Fibroblast of skin of right quadriceps (primary cell): ENCODE measurements at places on chromosomes 5 and 9.

DNA sequence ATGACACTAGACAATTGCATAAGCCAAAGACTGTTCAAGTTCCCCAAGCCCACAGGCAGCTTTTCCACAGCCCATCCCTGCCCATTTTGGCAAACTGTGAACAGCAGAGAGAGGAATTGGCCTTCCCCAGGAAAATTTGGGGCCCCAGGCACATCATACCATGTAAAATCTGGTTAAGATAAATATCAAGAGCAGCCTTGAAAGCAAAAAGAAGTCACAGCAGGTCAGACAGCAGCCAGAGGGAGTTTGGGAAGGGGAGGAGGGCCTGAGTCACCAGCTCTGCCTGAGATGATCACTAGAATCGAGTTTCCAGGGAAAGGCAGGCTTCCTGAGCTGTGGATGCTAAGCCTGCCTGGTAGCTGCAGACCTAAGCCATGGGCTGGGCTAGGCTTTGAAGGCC is 179.2 kb downstream of the RFK start:
- peak; percentile 84 for DNase-seq

- DNase-seq, result peak; percentile 97
These were observed 209.2 kb upstream of the PAPPA start for GRCh38 chr9:115944166-115944948.

- peak; percentile 94 for DNase-seq
These were observed 58.2 kb upstream of the GGTA1 start for GRCh38 chr9:121557581-121558447.

GRCh38 chr9:124549016-124549415 is 41.8 kb upstream of the NR5A1 start:
- DNase-seq, result peak; percentile 2

DNA sequence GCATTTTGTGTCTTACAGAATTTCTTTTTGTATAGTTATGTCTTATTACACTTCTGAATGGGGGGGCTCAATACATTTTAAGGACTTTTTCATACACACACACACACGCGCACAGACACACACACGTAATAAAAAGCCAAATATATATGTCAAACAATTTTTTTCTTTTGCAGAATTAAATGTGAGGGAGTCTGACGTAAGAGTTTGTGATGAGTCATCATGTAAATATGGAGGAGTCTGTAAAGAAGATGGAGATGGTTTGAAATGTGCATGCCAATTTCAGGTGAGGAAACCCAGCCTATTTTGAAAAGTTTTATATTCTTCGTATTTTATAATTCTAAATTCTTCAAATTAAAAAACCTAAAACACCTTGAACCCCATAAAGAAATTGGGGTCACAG is 25.6 kb downstream of the TMEFF1 start:
- peak; percentile 52 for DNase-seq

- DNase-seq, result no peak
These were observed 135.3 kb downstream of the YIPF5 start for GRCh38 chr5:144035046-144035740.

- peak; percentile 75 for DNase-seq
These were observed 790.1 kb downstream of the TLE1 start for GRCh38 chr9:80899208-80899607.

- no peak for DNase-seq
These were observed 116.3 kb downstream of the PRKACG start for GRCh38 chr9:68897577-68898145.

- peak; percentile 63 for DNase-seq
These were observed 46.3 kb downstream of the ACO1 start for GRCh38 chr9:32430720-32431119.

DNA sequence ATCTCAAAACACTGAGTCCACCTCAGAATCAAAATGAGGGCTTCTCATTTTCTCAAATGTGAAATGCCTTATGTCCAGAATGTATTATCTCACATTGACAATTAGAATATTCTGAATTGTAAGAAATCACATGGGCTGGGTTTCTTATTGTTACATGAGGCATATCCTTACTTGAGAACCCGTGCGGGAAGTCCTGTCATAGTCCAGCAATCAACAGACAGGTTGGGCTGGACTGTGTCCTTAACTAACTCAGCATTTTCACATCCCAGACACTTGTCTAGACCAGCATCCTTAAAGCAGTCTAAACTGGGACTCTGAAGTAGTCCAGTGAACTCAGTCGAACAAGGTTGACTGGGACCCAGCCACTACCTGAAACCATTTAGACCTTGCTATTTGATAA is 267.6 kb downstream of the CETN3 start:
- no peak for DNase-seq

DNA sequence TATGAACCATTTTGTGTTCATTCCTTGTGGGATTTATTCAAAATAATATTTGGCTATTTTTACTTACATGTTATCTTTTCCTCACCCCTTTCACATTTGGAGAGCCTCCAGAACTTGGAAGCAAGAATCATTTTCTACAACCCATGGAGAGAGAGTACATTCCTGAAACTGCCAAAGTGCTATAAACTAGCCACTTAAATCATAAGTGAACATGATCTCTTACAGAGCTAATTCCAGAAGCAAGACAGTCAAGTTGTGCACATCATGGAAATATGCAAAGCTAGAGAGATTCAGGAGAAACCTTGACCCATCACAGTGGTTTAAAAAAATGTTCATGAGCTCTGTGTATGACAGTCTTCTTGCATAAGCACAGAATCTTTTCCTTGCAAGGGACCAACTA is 883.6 kb upstream of the C9orf72 start:
- peak; percentile 23 for DNase-seq

GRCh38 chr5:131386779-131387178 is 122.9 kb downstream of the CDC42SE2 start:
- no peak for DNase-seq

DNA sequence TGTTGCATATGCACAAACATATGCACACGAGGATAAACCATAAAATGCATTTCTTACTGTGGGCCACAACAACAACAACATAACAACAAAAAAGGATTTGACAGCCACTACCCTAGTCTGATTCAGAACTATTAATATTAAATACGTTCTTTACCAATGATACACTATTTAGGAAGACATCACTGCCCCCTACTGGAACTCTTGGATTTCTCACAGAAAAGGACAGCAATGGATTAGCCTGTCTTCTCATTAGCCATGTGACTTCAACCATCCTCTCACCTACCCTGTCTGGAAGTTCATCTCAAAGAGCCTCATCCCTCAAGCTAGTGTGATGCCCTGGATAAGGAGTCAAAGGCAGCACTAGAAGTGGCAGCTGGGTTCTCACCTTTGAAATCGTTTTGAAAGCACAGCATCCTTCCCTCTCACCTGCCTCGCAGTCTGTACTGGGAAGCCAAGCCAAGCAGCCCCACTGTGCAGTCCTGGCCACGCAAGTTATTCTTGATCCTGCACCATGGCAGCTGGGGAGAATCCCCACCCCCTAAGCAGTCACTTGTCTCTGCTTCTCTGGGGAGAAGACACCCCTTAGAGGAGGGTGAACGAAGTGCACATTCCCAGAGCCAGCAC is 64.6 kb downstream of the SH3TC2 start:
- peak; percentile 68 for DNase-seq

DNA sequence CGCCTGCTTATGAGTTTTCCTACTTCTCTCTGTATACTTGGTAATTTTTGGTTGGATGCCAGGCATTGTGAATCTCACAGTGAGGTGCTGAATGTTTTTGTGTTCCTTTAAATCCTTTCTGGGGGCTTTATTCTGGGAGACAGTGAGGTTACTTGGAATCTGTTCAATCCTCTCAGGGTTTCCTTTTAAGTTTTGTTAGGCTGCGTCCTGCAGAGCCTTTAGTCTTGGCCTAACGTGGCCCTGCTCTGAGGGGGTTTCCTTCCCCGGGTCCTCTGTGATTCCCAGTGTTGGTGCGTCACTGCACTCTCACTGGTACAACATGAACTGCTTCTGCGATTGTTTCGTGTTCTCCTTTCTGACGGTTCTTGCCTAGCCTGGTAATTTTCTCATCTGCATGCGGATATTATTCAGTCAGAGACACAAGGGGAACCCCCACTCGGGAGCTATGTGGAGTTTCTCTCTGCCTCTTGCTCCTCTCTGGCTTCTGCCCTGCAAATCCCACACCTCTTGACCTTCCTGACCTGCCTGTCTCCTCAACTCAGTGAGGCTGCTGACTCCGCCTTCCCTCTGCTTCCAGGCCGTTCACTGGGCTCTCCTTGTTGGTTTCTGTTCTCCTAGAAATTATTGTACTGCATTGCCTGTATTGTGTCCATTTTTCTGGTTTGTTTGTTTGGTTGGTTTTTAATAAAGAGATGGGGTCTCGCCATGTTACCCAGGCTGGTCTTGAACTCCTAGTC is 128.1 kb downstream of the DAB2IP start:
- DNase-seq, result no peak

DNA sequence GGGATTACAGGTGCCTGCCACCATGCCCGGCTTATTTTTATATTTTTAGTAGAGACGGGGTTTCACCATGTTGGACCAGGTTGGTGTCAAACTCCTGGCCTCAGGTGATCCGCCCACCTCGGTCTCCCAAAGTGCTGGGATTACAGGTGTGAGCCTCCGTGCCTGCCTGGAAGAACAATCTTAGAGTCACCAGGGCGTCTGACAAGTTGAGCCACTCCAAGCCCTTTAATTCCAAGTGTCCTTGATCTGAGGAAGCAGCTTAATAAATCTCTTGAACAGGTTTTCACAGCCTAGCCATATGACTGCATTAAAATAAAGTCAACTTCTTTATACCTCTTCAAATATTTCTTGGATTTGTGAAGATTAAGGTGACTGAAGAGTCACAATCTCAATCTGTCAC is 31.5 kb downstream of the SLC44A1 start:
- DNase-seq, result no peak

- peak; percentile 73 for DNase-seq
These were observed 306.8 kb downstream of the SPOCK1 start for GRCh38 chr5:137192293-137192743.

- peak; percentile 22 for DNase-seq
These were observed 12.1 kb downstream of the C9orf40 start for GRCh38 chr9:74940600-74940999.

DNA sequence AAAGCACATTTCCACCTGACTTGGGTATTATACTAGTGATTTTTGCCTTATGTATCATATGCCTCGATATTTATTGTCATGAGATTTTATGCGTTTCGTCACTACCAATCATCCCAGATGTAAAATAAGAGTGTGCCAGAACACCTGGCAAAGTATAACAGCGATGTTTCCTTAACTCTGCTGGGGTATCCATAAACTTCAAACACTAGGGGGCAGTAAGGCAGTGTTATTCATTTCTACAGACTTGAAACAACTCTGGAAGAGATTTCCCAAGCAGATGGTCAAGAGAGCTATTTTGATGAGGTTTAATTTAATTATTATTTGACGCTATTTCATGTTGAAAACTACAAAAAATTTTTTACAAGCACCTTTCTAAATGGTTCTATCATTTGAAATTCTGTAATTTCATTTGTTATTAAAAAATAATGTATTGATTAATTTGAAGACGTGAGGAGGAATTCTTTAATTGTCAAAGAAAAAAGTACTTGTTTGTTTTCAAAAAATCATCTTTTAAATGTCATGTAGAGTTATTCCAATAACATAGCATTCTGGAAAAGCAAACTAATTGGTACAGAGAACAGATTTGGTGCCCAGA is 388.5 kb upstream of the CTNND2 start:
- no peak for DNase-seq

DNA sequence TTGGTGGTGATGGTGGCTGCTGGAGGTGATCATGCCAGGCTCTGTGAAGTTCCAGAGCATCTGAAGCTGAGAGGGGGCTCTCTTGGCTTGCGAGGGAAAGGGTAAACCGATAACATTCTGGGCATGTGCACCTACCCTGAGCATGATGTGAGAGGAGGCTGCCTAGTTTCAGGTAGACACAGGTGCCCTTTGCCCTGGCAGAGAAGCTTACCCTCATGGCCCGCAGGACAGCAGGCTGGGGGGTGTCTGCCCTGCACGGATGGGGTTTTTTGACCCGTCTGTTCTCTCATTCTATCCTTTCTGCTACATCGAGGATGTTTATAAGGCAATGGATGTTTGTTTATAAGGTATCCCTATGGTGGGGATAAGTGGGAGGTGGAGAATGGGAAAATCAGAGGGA is 132.9 kb downstream of the WDR41 start:
- no peak for DNase-seq

DNA sequence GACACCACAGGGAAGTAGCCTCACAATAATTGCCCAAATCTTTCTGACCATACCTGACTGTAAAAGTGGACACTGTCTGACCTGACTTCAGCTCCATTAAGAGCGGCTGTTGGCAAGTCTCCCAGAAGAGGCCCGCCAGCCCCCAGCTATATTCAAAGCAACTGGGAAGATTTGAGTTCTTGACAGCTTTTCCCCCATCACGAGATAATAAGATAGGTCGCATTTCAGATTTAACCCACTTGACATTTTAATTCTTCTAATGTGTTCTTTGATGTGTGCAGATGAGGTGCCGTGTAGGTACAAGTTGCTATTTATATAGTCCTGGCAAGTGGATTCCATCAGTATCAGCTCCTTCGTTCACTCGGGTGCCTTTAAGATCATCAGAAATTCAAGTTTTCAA is 345.7 kb downstream of the DRD1 start:
- DNase-seq, result no peak

DNA sequence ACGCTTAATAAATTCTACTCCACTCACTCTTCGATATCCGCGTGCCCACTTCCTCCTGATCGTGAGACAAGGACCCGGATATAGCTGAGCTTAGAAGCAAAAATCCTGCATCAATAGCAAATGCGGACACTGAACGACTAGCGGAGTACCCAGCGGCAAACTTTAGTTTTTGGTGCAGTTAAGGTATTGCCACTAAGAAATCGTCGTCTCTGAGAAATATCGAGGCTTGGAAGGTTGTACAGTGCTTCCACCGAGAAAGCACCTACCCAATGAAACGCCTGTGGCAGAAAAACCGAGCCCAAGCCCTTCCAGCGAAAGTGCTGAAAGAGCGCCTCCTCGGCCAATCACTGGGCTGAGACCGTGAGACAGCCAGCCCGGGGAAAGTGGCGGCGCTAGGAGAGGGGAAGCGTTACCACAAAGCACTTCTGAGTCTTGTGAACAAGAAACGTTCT is 32.2 kb downstream of the ANXA2R start:
- DNase-seq, result peak; percentile 84

DNA sequence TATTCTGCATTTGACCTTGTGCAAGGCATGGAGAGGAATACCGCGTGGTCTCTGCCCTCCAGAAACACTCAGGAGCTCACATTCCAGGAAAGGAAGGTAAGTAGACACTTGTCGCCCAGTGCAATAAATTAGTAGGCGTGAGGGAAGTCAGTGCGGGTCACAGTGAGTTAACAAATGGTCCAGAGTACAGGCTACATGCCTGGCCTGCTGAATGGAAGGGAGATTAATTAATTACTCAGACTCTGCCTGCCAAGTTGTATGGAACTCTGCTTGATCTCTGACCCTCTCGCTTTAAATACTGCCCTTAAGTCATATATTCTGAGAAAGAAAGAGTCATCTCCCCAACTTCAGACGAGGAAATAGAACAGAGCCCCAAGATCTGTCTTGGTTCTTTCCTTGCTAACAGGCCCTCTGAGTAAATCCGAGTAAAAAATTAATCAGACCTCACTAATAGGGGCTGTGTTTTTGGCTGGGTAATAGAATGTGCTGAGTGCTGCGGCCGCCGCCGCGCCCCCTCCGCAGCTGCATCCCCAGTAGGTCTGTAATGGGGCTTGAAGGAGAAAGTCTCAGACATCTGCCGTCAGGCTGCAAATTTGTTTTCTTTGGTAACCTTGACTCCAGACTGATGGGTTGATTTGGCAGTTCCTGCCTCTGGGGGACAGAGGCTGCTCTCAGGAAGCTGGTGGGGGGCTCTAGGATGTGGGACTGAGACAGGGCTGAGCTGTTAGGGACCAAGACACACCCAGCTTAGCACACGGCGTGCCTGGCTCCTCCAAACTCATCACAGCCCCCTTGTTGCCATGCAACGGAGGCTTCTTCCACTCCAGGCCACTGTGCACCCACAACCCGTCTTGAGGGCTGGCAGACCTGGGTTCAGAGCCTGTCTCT is 144.4 kb downstream of the NSG2 start:
- DNase-seq, result no peak

- no peak for DNase-seq
These were observed 510 bp downstream of the NOXA1 start for GRCh38 chr9:137423514-137424291.
